ENCODE measurements at places on chromosomes 6 and 20.

GRCh38 chr6:33820784-33821520 is 17.1 kb upstream of the MLN start:
- no peak for DNase-seq

- no peak for DNase-seq
Observed at GRCh38 chr6:101806241-101806640, 412.7 kb downstream of the GRIK2 start.

DNA sequence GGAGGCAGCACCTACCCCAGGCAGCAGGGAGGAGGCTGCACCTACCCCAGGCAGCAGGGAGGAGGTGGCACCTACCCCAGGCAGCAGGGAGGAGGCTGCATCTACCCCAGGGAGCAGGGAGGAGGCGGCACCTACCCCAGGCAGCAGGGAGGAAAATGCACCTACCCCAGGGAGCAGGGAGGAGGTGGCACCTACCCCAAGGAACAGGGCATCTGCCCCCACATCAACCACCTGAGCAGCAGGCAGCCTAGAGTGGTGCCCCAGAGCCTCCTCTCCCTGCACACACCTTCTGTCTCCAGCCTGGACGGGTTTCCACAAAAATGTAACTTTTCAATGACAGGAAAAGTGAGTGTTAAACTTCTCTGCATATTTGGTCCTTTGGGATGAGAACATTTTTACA is 10.2 kb downstream of the KCNQ2 start:
- DNase-seq = no peak

- no peak for DNase-seq
Observed at GRCh38 chr6:109436041-109436440, 4.4 kb downstream of the PPIL6 start.

DNA sequence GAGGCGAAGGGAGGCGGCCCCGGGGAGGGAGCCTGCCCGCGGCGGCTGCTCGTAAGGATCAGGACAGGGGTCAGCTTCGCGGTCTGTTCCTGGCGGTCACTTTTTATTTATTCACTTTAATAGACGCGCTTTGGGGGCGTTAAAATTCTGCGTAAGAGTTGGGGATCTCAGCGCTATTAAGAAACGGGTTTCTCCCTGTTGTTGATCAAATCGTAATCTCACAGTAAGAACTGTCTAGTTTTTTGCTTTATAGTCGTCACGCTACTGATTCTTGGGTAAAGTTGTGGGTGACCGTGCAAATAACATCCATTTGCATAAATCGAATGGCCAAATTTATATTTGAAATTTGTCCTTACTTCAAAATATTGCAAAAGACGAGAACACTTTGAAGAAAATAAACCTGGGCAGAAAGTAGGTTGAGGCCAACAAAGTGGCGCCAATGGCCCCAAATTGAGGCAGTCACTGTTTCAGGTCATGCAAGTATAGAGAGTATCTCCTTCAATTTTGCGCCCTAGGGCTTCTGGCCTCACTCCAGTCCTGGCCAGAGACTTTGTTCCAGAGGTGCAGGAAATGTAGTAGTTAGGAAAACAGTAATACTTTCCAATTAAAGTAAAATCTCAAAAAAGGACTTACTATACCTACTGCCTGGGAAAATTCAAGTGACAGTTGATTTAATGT is 963 bp upstream of the RMND1 start:
- no peak for DNase-seq

GRCh38 chr6:46959419-46959818 is 37.7 kb upstream of the ADGRF5 start:
- DNase-seq = no peak
